ENCODE measurements at places on chromosomes 1 and 21. TPM values are rescaled to one million over a fixed set of nuclear protein-coding genes. Genes with fewer than 3 reads are reported as not detected.

- peaks cover 5% of the 10 kb centered on the region for H3K4me1 ChIP-seq
- no peaks in the 10 kb centered on the region for H3K36me3 ChIP-seq
Observed at GRCh38 chr1:111422546-111423391, 4.8 kb downstream of the OVGP1 start.

DNA sequence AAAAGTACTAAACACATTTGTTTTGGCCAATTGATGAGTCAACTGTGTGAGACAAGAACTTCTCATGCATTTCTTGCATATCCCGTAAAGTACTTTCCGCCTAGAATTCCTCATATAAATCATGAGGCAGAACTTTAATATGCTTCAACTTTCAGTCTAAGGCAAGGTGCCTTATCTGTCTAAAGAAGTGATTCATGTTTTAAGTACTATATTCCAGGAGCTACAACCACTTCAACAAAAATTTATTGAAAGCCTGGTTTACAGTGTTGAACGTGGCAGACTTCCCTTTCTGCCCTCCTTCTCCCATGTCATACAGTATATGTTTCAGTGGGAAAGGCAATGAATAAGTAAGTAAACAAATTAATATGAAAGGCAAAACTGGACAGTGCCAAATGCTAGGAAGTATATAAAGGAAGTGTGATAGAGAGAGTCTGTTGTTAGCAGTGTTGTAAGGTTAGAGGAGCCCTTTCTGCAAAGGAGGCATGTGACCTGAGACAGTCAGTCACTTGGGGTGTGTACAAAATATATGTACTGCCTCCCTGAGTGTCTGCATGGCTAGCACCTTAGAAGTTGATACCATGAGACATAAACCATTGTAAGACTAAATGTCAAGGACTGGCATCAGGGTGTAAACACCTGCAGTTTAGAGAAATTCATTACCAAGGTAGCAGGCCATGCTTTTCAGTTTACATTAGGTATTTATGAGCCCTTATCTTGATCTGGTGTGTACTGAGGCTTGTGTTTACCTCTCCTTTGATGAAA is 362.2 kb downstream of the SRGAP2C start:
- H3K27ac ChIP-seq: no peak overlapping the region
- no peaks in the 10 kb centered on the region for H3K27me3 ChIP-seq
- H3K4me1 ChIP-seq: no peaks in the 10 kb centered on the region
- H3K36me3 ChIP-seq: no peaks in the 10 kb centered on the region

- no peak overlapping the region for H3K4me3 ChIP-seq
- DNase-seq: peak; percentile 83
- no peaks in the 10 kb centered on the region for H3K36me3 ChIP-seq
- H3K27me3 ChIP-seq: no peaks in the 10 kb centered on the region
- H3K27ac ChIP-seq: no peak overlapping the region
Observed at GRCh38 chr1:14742181-14742980, 143.9 kb downstream of the KAZN start.

- no peak for DNase-seq
- H3K27ac ChIP-seq: no peak overlapping the region
- H3K27me3 ChIP-seq: no peaks in the 10 kb centered on the region
- H3K4me1 ChIP-seq: peaks cover 11% of the 10 kb centered on the region
- peaks cover 91% of the 10 kb centered on the region for H3K36me3 ChIP-seq
Observed at GRCh38 chr1:22089787-22090186, 37.3 kb downstream of the CDC42 start.

DNA sequence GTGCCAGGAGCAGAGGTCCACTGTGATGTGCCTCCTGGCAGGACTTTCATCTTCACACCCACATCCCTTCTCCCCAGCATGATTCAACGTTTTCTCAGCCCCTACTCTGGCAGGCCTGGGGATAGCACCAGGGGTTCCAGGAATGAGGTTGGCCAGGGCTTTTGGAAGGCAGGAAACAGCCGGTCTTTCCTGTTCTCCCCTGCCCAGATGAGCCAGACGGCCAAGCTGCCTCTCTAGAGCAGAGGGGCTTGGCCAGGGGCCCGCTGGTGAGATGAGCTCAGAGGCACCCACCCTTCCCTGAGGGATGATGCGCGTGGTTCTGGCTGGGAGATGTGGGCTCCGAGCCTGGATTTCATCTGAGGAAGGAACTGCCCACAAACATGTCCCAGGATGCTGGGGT is 4.3 kb upstream of the MFAP2 start:
- DNase-seq: no peak
- no peak overlapping the region for H3K4me3 ChIP-seq
- H3K27me3 ChIP-seq: no peaks in the 10 kb centered on the region
- H3K4me1 ChIP-seq: no peaks in the 10 kb centered on the region

CELA2A gene
- not detected for total RNA-seq

SELL gene
- not detected for total RNA-seq

RGS13 gene
- total RNA-seq: not detected
